ENCODE measurements at places on chromosomes 3 and 15.
A peak's percentile ranks its signal among the peaks of the same experiment; 100 is the strongest.

DNA sequence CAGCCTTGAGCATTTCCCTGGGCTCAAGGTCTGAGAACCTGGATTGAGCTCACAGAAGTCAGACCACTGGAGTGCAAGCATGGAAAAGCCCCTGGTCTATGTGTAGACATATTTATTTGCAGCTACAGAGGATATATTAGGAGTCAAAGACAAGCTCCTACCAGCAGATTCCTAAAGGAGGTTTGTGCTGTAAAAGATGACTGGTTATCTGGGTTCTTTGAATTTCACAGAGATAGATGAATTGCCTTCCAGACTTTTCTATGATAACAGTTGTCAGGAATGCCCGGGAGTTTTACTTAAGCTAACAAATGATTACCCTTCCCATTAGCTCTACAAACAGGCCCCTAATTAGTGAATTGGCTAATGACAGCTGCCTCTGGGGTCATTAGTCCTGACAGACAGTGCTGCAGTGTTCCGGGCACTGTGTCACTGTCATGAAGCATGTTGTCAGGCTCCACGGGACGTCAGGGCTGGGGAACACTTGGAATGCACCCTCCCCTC, 48.8 kb upstream of the PLXNA1 start:
- DNase-seq: no peak

- DNase-seq: peak; percentile 93
Observed at GRCh38 chr3:147391781-147392624, 14.3 kb downstream of the ZIC4 start.

GRCh38 chr3:157354722-157355121, 81.9 kb upstream of the PTX3 start:
- no peak for DNase-seq

DNA sequence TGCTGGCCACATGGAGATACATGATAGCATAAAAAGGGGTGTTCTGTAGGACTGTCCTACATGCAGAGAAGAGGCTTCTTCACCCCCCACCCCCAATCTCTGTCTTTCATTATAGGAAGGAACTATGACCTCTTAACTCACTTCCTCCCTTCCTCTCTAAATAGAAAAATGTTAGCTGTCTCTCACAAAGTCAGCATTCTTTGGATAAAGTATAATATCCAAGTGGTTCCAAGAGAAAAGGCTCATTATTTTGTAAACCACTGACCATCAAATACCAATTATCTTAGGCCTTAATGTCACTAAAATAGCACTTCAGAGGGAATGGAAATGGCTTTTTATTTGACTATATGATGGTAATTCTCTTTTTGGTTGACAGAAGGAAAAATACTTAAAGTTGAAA, 95.3 kb upstream of the SLC2A2 start:
- DNase-seq: peak; percentile 19
